ENCODE measurements at places on chromosomes 2 and 18. TPM values are rescaled to one million over a fixed set of nuclear protein-coding genes. Genes with fewer than 3 reads are reported as not detected.
A peak's percentile ranks its signal among the peaks of the same experiment; 100 is the strongest.

DNA sequence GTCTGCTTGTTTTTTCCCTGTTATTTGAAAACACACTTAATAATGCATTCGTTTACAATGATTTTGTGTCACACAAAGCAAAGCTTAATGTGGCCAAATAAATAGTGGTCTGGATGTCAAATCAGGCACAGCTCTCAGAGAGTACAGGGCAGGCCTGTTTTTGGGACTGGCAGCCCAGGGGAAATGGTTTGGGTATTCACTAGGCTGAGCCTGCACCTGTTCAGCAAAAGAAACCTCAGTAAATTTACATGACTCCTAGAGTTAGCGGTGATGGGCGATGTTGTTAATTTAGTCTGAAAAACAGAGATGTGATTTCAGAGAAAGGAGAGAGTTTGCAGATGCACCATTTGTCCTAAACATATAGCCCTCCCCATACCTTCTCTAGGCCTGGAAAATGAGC lies 197.1 kb downstream of the ALK start:
- DNase-seq = no peak

DNA sequence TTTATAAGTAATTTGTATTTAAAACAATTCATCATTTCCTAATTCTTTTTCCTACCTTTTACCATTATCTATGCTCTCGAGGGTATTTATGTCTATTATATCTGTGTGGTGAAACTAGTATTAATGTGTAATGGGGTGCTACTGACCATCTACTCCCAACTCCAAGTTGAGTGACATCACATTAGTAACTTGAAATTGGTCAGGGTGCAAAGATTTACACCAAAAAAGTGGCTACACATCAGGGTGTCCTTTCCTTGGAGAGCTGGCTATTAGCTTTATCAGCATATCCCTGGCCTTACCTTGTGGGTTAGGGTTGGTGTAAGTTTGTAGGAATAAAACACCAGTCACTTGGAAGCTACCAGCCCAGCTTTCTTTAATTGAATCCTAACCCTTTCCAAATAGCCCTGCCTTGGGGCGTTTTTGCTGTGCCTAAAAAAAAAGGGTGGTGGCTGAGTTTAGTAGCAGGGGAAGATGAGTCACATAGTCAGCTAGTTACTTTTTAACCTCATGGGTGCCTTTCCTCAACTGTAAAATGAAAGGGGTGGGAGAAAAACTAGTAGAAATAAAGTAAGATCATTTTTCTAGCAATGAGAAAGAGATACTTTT lies 14.0 kb downstream of the ANXA4 start:
- DNase-seq = no peak

DNA sequence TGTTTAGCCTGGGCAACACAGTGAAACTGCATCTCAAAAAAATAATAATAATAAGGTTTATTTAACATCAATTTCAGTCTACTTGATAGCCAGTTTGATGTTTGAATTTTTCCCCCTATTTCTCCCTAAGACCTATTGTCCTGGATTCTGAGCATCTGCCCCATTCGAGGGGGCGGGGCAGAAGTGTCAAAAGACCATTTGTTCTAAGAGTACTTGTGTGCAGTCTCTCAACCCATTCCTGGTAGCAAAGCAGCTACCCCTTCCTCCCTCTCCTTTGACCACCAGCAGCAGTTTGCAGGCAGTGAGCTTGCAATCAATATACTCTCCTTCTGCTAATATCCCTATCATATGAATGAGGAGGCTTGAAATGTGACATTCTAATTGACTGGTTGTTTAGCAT lies 71.9 kb downstream of the VWC2L start:
- no peak for DNase-seq

- DNase-seq = peak; percentile 63
These were observed 27.2 kb downstream of the CLUL1 start for GRCh38 chr18:623761-624620.

- no peak for DNase-seq
These were observed 25.9 kb downstream of the KCMF1 start for GRCh38 chr2:84996909-84997308.

DNA sequence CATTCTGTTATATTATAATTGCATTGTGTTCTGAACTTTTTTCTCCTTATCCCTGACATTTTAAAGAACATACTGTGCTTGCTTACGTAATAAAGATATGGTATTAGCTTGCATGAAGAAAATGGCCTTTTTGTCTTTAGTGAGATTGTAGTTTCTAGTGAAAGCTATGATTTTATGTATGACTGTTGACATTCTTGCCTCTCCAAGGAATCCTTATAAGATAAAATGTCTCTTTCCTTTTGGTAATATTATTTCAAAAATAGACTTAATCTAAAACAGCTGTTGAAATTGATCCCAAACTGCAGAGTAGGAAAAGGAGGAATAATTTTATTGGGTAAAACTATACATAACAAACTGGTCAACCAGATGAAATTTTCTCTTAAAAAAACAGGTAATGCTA lies 40.8 kb upstream of the CCDC102B start:
- DNase-seq = no peak

GRCh38 chr2:8595428-8595805 lies 86.4 kb upstream of the ID2 start:
- no peak for DNase-seq

The DSG4 gene
- under 0.01 TPM for total RNA-seq

The HIBCH gene
- total RNA-seq = 18.7 TPM

The FEV gene
- total RNA-seq = not detected

Data from thymus (tissue), 14 donors.